Stimulated activated CD8-positive, alpha-beta memory T cell treated with anti-CD3 and anti-CD28 coated beads, Interleukin-7, amount 100 ng/mL, for 48 hours (primary cell): ENCODE measurements at places on chromosomes 12 and 14.

DNA sequence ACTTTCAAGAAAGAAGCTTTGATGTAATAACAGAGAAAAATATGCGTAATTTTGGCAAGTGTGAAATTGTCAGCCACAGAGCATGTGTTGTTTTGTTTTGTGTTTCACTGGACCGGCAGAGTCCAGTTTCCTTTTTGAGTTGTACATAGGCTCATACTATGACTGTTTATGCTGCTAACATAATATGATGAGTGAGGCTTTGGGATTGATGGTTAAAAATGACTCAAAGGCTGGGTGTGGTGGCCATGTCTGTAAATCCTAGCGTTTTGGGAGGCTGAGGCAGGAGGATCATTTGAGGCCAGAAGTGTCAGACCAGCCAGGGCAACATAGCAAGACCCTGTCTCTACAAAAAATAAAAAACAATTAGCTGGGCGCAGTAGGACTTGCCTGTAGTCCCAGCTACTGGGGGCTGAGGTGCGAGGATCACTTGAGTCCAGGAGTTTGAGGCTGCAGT, 487.9 kb downstream of the PCNX1 start:
- no peak for DNase-seq

DNA sequence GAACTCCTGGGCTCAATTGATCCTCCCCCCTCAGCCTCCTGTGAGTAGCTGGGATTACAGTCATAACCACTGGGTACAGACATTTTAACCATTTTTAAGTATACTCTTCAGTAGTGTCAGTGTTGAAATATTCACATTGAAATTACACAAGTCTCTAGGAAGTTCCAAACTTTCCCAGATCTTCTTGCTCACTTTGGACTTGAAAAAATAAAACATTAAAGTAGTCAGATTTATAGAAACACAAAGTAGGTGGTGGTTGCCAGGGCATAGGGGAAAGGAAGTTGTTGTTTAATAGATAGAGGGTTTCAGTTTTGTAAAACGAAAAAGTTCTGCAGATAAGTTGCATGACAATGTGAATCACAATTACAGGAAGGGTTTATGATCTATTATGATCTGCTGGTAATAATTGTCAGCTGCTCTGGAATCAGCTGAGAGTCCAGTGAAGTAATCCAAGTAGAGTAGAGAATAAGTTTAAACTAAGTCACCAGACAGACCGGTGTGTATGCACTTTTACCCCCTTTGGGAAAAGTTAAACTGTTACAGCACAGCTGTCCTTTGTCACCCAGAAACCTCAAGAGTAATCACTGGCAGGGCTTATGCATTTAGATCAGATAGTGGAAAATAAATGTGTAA, 27.4 kb downstream of the PCNX1 start:
- no peak for DNase-seq

GRCh38 chr12:118391424-118391823, 15.1 kb downstream of the SUDS3 start:
- DNase-seq, result no peak

DNA sequence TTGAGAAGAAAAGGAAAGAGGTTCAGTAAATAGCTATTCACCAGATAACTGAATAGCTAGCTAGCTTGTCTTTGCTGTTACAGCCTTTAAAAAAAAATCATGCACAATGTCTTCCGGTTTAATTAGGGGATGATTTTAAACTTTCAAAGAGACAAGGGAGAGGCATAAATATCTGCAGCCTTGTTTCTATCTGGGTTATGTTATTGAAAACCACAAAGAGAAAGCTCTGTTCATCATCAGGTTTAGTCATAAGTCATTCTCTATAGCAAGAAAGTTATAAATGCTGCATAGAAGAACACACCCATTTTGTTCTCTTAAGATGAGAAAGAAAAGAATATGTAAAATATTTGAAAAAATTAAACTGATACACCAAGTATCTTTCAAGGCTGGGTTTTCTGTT, 1046.9 kb downstream of the AACS start:
- no peak for DNase-seq

DNA sequence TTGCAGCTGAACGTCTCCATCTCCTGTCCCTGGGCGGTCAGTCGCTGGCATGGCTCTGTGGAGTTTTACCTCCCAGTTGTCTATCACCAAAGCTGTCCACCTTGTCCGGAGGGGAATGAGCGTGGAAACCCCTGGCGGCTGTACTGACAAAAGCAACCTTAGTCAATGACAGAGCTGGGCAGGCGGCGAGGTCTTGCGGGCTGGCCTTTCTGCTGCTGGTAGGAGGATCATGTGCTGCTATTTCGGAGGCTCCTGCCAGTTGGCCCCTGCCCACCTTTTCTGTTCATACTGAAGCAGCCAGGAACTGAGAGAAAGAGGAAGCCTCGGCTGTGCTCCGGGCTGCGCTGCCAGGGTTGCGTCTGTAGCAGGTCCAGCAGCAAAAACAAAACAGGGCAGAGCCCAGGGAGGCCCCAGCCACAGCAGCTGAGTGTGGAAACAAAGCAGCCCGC, 57.7 kb downstream of the HMGA2 start:
- DNase-seq, result no peak
